ENCODE measurements at places on chromosomes 3 and 15. TPM values are rescaled to one million over a fixed set of nuclear protein-coding genes. Genes with fewer than 3 reads are reported as not detected.

DNA sequence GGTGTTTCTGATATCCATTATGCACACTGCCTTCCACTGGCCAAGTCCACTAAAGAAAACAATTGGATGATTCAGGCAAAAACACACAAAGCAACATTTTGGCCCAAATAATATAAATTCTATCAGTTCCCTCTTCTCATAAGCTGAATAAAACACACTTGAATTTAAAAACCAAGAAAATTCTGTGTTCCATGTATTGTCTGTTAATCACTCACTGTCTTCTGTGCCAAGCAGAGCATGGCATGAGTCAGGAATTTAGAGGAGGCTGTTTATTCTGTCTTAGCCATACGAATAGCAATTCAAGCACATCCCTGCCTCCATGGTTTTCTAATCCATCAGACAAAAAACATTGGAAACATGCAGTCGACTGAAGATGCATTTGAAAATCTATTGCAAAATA, 215.6 kb upstream of the UMPS start:
- no peaks in the 10 kb centered on the region for H3K36me3 ChIP-seq
- H3K27ac ChIP-seq: no peak overlapping the region
- H3K4me1 ChIP-seq: no peaks in the 10 kb centered on the region
- H3K27me3 ChIP-seq: no peaks in the 10 kb centered on the region
- no peak overlapping the region for H3K4me3 ChIP-seq
- no peak for DNase-seq

Gene SLC15A2
- 21.8 TPM for total RNA-seq

Gene CRABP1
- total RNA-seq: not detected

Gene TP63
- total RNA-seq: 1.1 TPM

All from kidney (tissue), 22 donors.